ENCODE measurements at places on chromosomes 1 and 21. TPM values are rescaled to one million over a fixed set of nuclear protein-coding genes. Genes with fewer than 3 reads are reported as not detected.
A peak's percentile ranks its signal among the peaks of the same experiment; 100 is the strongest.

The SPATA45 gene
- not detected for total RNA-seq

The PDE9A gene
- 2.6 TPM for total RNA-seq

The VWA5B1 gene
- total RNA-seq: not detected

DNA sequence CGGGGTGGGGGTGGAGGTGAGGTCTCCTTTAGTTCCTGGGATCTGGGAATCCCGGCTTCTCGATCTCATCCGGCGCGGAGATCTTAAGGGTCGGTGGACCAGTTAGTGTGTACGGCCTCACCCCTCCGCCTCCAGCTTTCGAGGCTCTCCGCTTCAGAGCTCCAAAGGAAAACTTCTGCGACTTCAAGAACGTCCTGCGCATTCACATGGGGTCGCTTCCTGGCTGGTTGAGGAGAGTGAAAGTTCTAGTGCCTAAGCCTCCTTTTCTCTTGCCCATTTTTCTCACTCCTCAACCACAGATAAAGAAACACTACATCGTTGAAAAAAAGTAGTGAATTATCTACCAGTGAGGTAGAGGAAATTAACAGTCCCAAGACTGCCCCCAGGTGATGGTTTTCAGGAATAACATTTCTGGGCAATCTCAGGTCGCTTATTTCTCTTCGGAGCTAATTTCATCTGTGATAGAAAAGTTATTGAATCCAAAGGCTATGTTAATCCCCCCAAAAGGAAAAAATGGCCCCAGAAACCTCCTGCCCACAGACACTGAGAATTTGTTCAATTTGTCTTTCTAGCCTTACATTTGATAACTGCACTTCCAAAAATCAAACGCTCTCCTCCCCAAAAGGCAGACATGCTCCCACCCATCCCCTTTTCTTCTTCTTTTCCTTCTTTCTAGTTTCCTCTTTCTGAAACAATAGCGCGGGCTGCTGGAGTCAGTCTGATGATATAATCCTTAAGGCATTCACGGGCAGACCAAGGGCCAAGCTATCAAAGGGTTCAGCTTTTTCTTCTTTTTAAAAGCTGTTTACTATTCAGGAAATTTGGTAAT lies 20.6 kb upstream of the TBX15 start:
- H3K27ac ChIP-seq: no peak overlapping the region
- DNase-seq: no peak
- H3K4me1 ChIP-seq: no peaks in the 10 kb centered on the region
- H3K36me3 ChIP-seq: no peaks in the 10 kb centered on the region
- H3K4me3 ChIP-seq: no peak overlapping the region

- no peak overlapping the region for H3K27ac ChIP-seq
- H3K4me1 ChIP-seq: no peaks in the 10 kb centered on the region
- H3K4me3 ChIP-seq: no peak overlapping the region
- DNase-seq: no peak
These were observed 310.7 kb downstream of the PCP4 start for GRCh38 chr21:40177979-40178378.

The GNG4 gene
- 5.2 TPM for total RNA-seq

The TAS1R1 gene
- not detected for total RNA-seq

The TRAF3IP3 gene
- total RNA-seq: 193 TPM

- no peak overlapping the region for H3K27ac ChIP-seq
- peaks cover 4% of the 10 kb centered on the region for H3K36me3 ChIP-seq
- no peaks in the 10 kb centered on the region for H3K27me3 ChIP-seq
- no peaks in the 10 kb centered on the region for H3K4me1 ChIP-seq
- H3K4me3 ChIP-seq: no peak overlapping the region
- no peak for DNase-seq
These were observed 101.8 kb downstream of the ST3GAL3 start for GRCh38 chr1:43809097-43809673.

DNA sequence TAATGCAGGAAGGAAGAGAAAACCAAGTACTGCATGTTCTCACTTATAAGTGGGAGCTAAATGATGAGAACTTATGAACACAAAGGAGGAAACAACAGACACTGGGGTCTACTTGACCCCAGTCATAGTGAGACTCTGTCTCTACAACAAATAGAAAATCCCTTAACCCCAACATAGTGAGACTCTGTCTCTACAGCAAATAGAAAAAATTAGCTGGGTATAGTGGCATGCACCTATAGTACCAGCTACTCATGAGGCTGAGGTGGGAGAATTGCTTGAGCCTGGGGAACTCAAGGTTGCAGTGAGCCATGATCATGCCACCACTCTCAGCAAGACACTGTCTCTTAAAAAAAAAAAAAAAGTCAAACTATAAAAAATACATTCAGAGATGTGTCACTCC lies 42.7 kb downstream of the GIPC2 start:
- no peak overlapping the region for H3K27ac ChIP-seq
- H3K4me3 ChIP-seq: no peak overlapping the region
- DNase-seq: no peak
- no peaks in the 10 kb centered on the region for H3K36me3 ChIP-seq
- peaks cover 4% of the 10 kb centered on the region for H3K27me3 ChIP-seq
- H3K4me1 ChIP-seq: no peaks in the 10 kb centered on the region

DNA sequence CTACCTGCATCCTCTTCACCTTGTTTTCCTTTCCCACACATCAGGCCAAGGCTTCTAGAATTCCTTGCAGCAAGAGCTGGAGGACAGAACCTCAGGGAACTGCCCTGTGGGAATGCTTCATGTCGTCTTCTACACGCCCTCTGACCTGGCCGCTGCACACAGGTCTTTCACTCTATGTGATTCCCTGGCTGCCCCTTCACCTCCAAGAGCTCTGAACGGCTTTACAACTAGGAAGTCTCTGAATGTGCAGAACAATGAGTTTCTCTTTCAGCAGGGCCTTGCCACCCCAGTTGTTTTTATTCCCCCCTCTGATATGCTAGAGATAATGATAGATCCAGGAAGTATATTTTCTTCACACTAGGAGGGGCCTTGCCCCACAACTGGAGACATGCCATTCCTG lies 142.6 kb downstream of the CLIC6 start:
- peaks cover 12% of the 10 kb centered on the region for H3K36me3 ChIP-seq
- H3K4me1 ChIP-seq: peaks cover 68% of the 10 kb centered on the region
- H3K4me3 ChIP-seq: no peak overlapping the region

- no peak overlapping the region for H3K4me3 ChIP-seq
- peaks cover 47% of the 10 kb centered on the region for H3K4me1 ChIP-seq
- no peak overlapping the region for H3K27ac ChIP-seq
- no peaks in the 10 kb centered on the region for H3K36me3 ChIP-seq
- DNase-seq: no peak
These were observed 96.9 kb downstream of the ZNF644 start for GRCh38 chr1:90924982-90925381.

The TMEM81 gene
- 4.6 TPM for total RNA-seq

The SPRR1A gene
- total RNA-seq: not detected

DNA sequence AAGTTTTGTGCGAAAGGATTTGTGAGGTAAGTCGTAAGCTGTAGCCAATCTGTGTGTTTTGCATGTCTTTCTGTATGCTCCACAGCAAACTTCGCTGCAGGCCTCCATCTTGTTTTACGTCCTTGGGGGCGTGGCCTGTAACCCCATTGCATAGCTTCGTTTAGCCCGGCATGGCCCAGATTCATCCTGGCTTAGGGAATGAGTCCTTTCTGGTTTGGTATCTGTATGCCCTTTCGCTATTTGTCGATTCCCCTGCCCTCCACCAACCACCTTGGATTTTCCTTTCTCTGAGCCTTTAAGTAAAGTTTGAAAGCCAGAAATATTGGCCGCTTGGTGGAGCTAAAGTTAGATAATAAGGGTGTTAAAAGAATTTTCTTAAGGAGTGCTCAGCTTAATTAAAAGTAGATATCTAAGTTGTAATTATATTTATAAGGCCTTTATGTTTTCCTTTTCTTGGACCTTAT lies 1.1 kb downstream of the THEM4 start:
- no peak for DNase-seq
- peaks cover 56% of the 10 kb centered on the region for H3K4me1 ChIP-seq
- H3K36me3 ChIP-seq: peaks cover 12% of the 10 kb centered on the region
- peak overlapping the region; percentile 79 for H3K4me3 ChIP-seq
- H3K27ac ChIP-seq: no peak overlapping the region

- DNase-seq: peak; percentile 19
- H3K27ac ChIP-seq: no peak overlapping the region
- no peak overlapping the region for H3K4me3 ChIP-seq
- no peaks in the 10 kb centered on the region for H3K36me3 ChIP-seq
- no peaks in the 10 kb centered on the region for H3K4me1 ChIP-seq
These were observed 9.8 kb downstream of the EDN2 start for GRCh38 chr1:41474490-41475271.

The PPIAL4G gene
- 0.44 TPM for total RNA-seq

The SPATA17 gene
- total RNA-seq: 0.33 TPM

The SYCP1 gene
- not detected for total RNA-seq

- H3K4me1 ChIP-seq: no peaks in the 10 kb centered on the region
- H3K27ac ChIP-seq: no peak overlapping the region
- no peaks in the 10 kb centered on the region for H3K27me3 ChIP-seq
- H3K4me3 ChIP-seq: no peak overlapping the region
- H3K36me3 ChIP-seq: no peaks in the 10 kb centered on the region
These were observed 107.3 kb upstream of the POU3F1 start for GRCh38 chr1:38153778-38154470.

- H3K27me3 ChIP-seq: no peaks in the 10 kb centered on the region
- H3K27ac ChIP-seq: no peak overlapping the region
- H3K36me3 ChIP-seq: no peaks in the 10 kb centered on the region
- no peak overlapping the region for H3K4me3 ChIP-seq
- no peak for DNase-seq
These were observed 2206.0 kb downstream of the MRPL39 start for GRCh38 chr21:23401278-23401677.

- no peak overlapping the region for H3K4me3 ChIP-seq
- no peak for DNase-seq
- H3K36me3 ChIP-seq: no peaks in the 10 kb centered on the region
- no peaks in the 10 kb centered on the region for H3K27me3 ChIP-seq
These were observed 132.1 kb downstream of the ASTN1 start for GRCh38 chr1:177032434-177032833.

The LRRC3 gene
- 0.80 TPM for total RNA-seq

Data from CD8-positive, alpha-beta memory T cell (primary cell).